ENCODE measurements at places on chromosomes 11 and 22. TPM values are rescaled to one million over a fixed set of nuclear protein-coding genes. Genes with fewer than 3 reads are reported as not detected.
A peak's percentile ranks its signal among the peaks of the same experiment; 100 is the strongest.

The LMNTD2 gene
- 4.9 TPM for total RNA-seq

The TMPRSS6 gene
- total RNA-seq = 17.6 TPM

DNA sequence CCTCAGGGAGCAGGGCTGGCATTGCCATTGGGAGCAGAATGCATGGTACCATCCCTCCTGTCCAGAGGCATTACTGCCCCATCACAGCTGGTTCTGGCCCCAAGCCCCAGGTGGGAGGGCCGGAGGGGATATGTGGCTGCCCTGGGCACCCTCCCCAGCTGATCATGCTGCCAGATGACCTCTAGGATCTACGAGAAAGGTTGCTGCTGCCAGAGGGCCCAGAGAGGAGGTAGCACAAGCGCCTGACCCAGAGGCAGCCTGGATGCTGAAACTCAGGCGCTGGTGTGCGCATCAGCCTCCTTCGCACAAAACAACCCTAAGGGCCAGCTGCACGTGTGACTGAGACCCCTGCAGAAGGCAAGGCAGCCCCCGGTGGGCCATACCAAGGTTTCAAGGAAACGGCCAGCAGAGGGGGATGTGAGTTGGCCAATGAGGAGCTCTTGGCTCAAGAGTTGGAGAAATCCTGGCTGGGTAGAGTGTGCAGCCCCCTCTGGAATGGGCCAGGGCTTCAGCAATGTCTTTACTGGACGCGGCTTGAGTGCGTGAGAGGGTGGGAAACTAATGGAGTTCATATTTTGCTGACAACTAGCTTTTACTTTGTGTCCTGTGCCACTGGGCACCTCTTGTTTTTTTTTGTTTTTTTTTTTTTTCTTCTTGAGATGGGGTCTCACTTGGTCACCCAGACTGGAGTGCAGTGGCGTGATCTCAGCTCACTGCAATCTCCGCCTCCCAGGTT, 88.3 kb upstream of the PARVA start:
- DNase-seq = no peak

GRCh38 chr11:35141571-35141971, 2.6 kb downstream of the CD44 start:
- peak; percentile 58 for DNase-seq

The TMA7B gene
- total RNA-seq = 0.96 TPM

All from activated CD4-positive, alpha-beta T cell treated with anti-CD3 and anti-CD28 coated beads for 36 hours (primary cell).